ENCODE measurements at places on chromosomes 3 and 15.

- peak; percentile 15 for DNase-seq
These were observed 163.3 kb downstream of the AKAP13 start for GRCh38 chr15:85543741-85544155.

DNA sequence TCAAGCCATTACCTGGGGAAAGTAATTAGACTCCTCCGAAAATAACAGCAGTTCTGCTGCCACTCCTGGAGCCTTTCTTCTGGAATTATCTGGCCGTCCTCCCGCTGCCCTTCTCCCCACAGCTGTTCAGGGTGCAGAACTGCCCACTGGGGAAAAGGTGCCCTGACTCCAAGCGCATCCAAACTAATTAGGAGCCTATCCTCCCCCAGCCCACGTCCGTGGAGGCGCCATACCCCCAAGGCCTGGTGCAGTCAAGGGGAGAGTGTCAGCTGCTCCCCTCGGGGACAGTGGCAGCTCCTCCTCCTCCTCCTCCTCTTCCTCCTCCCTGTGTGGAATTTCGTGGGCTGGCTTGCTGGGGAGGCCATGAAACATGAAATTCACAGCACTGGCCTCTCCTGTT, 177.2 kb downstream of the XXYLT1 start:
- no peak for DNase-seq

DNA sequence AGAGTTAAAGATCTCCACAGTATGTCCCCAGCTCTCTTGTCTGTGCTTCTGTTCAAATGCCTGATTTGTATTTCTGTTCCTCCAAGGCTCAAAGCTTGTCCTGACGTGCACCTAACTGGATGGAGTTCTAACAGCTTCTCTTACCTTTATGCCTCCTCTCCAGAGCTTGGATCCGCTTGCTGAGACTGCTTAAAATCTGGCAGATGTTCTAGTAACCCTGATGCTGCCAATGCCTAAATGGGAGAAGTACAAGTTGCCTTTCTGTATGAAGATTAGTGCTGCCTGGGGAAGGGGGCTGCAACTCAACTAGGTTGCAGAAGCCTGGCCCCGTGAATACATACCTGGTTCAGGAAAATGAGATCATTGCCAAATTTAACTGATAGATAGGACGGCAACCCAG, 354.5 kb upstream of the KCNMB2 start:
- DNase-seq, result no peak

DNA sequence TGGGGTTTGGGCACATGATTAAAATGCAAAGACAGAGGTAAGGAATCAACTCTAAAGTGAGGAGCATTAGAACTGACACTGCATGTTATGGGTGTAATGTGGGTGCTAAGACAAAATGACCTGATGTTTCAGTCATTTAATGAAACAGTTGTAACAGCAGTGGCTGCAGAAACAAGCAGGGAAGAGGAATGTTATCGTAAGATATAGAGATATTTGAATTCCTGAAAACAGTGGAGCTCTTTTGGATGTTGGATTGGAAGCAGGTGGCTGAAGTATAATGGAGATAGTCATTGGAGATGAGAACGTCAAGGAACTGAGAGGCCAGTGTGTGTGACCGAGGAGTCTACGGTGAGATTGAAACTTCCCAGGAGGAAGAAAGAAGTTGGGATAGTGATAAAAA, 1065.2 kb downstream of the ZPLD1 start:
- no peak for DNase-seq

DNA sequence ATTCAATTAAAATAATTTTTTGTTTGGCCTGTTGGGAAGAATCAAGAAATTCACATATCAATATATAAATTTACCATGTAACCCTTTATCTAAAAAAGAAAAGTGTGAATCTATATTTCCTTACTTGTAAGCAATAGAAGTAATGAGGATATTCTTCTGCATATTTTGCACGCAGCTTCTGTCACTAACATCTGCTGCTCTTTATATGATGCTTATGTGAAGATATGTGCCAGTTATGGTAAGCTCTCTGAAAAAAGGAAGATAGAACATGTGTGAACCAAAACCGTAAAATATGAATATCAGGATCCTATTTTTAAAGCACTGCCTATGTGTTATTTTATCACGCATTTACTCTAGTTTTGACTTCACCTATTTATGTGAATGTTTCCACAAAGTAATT, 96.4 kb upstream of the ATP11B start:
- DNase-seq, result no peak

- no peak for DNase-seq
These were observed 45.1 kb downstream of the CTDSPL start for GRCh38 chr3:37906734-37907282.
